Fibroblast of skin of back (primary cell): ENCODE measurements at places on chromosomes 1 and 21.

- DNase-seq = no peak
Observed at GRCh38 chr1:164188497-164188896, 370.5 kb upstream of the PBX1 start.

GRCh38 chr1:110760321-110760720, 85.6 kb upstream of the KCNA3 start:
- no peak for DNase-seq

- DNase-seq = no peak
Observed at GRCh38 chr1:119631086-119631432, 17.0 kb downstream of the ZNF697 start.

- no peak for DNase-seq
Observed at GRCh38 chr1:21685946-21686678, 17.0 kb upstream of the RAP1GAP start.

- DNase-seq = peak; percentile 93
Observed at GRCh38 chr1:227318016-227318852, at the start of gene CDC42BPA. TSS of gene CDC42BPA (minus strand) at chr1:227318492. CDS start at chr1:227317182, 1,310 bp downstream.

DNA sequence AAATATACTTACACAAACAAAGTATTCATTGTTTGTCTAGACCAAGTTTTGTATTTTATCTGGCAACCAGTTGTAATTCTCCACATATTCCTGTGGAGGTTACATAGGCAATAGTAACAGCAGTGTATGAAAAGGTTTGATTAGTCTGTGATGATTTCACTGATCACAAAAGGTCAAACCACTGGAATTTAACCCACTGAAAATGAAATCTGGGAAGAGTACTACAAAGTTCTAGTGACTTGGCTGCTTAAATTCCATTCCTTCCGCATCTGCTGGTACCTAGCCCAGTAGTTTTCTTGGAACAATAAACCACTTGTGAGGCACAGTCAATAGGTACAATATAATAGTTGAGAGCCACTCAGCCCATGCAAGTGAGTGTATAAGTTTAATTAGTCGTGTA, 205.4 kb downstream of the NFIA start:
- peak; percentile 89 for DNase-seq

DNA sequence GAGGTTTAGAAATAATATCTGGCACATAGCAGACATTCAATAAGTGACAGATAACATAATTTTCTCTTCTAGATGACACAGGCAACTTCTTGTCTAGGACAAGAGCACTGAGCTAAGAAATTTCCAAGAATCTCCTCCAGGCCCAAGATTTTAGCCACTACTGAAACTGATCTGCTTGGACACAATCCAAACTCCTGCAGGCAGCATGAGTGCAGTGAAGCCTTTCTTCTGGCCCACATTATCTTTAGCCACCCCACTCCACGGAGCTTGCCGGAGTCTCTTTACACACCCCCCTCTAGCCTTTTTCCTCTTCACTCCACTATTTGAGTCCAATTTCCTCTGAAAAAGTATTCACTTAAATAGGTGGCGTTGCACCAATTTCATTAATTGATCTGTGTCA, 142.9 kb upstream of the DUSP10 start:
- DNase-seq = no peak

- DNase-seq = no peak
Observed at GRCh38 chr1:9331016-9331415, 38.3 kb downstream of the SPSB1 start.

DNA sequence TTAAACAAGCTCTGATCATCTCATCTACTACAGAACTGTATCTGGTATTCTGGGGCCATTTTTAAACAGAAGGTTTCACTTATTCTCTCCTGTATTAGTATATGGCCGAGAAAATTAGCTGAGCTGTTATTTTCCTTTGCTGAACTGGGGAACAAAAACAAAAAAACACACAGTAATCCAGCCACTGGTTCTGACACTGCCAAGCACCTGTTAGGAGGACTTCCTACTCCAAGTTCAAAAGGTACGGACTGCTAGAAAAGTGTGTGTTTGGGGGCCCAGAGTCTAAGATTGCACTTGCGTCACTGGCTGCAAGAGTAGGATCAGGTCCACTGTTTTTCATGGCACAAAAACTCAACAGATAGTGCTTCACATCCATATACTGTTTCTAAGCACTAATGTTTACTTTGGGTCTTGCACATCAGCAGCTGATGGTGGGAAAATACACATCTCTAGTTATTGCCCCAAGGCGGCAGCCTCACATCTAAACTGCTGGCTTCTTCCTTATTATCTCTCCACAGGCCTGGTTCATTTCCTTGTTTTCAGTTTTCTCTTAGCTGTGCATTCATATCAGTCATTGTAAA, 226.1 kb downstream of the FGGY start:
- DNase-seq = no peak
